ENCODE measurements at places on chromosomes 12 and 14.

DNA sequence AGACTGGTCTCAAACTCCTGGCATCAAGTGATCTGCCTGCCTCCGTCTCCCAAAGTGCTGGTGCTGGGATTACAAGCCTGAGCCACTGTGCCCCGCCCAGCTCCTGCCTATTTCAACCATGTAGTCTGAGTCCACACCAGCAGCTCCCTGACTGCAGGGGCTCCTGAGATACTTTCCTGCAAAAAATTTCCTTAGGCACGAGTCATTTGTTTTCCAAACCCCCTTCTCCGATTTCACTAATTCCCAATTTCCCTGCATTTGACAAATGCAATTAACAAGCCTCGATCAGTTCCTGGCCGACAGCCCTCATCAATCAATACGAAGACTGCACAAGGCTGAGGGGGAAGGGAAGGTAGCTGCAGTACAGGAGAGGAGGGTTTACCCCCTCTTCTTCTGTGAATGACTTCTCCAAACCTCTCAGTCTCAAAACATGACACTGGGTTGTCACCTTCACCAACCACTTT is 10.1 kb downstream of the PSMB5 start:
- no peak for DNase-seq

DNA sequence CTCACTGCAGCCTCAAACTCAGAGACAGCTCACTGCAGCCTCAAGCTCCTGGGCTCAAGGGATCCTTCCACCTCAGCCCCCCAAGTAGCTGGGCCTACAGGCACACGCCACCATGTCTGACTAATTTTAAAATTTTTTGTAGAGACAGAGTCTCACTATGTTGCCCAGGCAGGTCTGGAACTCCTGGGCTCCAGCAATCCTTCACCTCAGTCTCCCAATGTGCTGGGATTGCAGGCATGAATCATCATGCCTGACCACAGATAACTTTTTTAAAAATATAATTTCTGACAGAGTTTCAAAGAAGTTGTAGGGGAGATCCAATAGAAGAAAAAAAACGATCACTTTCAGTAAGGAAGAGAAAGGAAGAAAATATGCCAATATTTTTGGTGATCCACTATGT is 189.7 kb upstream of the CDKN3 start:
- no peak for DNase-seq

- DNase-seq, result no peak
Observed at GRCh38 chr12:21337959-21338744, 3.4 kb upstream of the SLCO1A2 start.

DNA sequence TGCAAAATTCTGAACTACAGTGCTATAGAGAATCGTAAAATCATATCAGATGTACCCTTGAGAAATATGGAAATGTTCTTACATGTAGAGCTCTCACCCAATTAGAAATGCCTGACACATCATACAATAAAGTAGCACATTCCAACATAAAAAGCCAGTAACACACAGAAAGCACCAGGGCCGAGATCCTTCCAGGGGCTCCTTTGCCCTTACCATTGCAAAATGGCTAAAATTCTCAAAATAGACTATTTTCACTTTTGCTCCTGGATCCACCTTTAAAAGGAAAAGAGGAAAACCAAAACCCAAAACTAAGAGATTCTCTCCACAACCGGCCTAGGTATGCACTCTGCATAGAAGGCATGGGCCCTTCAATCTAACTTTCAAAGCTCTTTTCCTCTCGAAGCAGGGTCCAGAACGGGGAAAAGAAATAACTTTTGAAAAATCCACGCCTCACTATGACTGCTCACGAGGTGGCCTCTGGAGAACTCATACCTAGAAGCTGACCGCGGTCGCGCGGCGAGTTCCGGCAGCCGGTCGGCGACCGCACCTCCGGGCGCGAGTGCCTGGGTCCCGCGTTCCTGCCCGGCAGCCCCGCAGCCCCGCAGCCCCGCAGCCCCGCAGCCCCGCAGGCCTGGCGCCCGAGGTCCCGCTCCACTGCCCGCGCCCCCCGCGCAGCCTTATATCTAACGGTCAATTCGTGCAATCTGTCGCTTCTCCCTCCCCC is 2.7 kb downstream of the OTX2 start:
- no peak for DNase-seq

GRCh38 chr12:3141339-3142321 is 64.5 kb downstream of the TSPAN9 start:
- DNase-seq, result no peak

- DNase-seq, result peak; percentile 3
Observed at GRCh38 chr14:29648045-29648444, 279.6 kb downstream of the PRKD1 start.

DNA sequence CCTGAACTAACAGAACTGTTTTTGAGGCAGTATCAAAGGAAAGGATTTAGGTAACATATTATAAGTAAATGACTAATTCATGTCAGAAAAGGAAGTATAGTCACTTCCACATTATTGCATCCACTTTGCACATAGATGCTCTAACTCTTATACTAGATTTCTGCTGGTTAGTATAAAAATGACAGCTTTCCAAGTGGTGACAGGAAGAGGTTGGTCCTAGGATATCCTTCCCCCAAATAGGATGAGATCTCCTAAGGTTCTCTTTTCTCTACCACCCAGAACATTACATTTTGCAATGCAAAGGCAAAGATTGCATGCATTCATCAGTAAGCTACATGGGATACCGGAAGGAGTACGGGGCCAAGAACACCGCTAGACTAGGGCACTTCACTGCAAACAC is 15.2 kb downstream of the DAD1 start:
- DNase-seq, result no peak

DNA sequence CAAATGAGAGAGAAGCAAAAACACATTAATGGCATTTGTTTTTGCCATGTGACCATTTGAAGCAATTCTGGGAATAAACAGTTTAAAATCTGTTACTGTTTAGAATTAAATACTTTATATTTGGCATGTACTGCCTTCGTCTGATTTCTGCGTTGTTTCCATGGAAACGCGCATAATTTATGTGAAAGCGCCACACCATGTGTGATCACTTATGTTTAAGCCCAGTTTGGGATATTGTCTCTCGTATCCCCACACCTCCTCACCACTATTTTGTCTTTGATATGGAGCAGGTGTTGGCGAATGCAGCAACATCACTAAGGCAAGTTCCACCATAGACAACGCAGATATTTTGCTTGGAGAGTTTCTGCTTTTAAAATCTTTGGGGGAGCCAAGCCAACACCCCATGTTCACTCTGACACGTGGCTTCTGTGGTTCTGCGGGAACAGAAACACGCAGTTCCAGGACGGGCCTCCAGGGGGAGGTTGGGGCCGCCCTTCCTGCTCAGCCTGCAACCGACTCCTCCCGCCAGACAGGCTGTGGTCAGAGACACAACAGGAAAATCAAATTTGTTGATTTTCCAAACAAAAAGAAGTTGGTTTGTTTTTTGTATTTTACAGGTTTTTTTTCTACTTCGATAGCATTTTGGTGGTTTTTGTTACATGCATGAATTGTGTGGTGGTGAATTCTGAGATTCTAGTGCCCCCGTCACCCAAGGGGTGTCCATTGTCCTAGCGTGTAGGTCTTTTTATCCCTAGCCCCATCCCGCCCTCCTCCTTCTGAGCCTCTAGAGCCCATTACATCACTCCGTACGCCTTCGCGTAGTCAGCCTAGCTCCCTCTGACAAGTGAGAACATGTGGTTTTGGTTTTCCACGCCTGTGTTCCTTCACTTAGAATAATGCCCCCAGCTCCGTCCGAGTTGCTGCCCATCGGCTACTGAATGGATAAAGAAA is 101.9 kb upstream of the SFSWAP start:
- peak; percentile 6 for DNase-seq

DNA sequence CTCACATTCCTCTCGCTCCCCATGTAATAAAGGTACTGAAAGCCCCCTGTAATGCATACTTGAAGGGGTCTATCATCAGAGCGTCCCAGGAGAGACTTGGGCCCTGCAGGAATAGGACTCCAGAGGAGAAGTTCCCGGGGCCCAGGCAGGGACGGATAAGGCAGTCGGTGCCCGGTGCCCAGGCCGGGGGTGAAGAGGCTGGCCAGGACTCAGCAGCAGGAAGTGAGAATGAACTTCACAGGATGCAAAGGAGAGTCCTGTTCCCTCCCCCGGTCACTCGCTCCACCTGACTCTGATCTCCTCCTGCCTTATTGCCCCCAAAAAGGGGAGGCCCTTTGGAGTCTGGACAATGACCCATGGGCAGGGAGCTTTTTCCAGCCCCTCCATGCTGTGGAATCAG is 40.2 kb downstream of the LRRC74A start:
- no peak for DNase-seq

DNA sequence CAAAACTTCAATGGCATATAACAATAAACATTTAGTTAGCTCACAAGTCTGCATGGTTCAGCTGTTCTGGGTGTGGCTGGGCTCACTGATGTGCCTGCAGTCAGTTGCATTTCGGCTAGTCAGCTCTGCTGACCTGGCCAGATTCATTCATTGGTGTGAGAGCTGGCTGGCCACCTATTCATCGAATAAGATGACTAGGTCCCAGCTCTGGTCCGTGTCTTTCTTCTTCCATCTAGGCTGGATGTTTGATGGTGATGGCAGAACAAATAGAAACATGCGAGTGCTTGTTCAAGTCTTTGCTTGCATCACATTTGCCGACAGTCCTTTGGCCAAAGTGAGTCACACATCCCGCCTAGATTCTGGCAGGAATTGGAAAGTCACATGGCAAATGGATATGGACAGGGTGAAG is 203.3 kb upstream of the CRY1 start:
- DNase-seq, result no peak

- DNase-seq, result no peak
Observed at GRCh38 chr14:31484754-31485153, 3.1 kb downstream of the GPR33 start.

- DNase-seq, result no peak
Observed at GRCh38 chr12:21826618-21826910, 52.1 kb upstream of the KCNJ8 start.

DNA sequence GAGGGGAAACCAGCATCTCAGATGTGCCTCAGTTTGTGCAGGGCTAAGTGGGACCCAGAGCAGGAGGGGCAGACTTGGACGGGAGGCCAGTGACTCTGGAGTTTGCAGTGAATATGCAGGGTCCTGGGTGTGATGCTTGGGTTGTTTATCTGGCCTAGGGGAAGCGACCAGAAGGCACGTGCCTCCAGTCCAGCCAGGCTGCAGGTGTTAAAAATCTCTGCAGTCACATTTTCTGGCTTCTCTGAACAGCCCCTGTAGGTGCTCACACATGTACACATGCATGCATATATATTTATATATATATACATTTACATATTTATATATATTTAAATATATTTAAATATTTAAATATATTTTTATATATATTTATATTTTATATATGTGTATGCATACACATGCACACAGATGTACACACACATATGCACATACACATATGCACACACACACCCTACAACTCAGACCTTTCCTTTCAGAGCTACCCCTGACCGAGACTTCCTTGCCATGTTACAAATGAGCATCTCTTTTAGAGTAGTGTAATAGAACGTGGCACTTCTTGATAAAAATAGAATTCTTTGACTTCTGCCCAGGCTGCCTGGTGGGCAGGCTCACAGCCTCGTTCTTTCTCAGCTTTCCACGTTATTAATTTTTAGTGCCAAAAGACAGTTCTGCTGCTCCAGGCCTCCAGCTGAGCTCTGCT is 26.8 kb upstream of the TCL1B start:
- DNase-seq, result no peak

GRCh38 chr12:62016021-62016420 is 244.2 kb upstream of the USP15 start:
- DNase-seq, result no peak

- no peak for DNase-seq
Observed at GRCh38 chr14:94051779-94052178, 25.6 kb downstream of the OTUB2 start.

GRCh38 chr12:51887476-51888315 is at the start of gene ANKRD33:
ANKRD33 (plus strand) TSS chr12:51888103; CDS start chr12:51888187, 84 bp downstream.
- no peak for DNase-seq

DNA sequence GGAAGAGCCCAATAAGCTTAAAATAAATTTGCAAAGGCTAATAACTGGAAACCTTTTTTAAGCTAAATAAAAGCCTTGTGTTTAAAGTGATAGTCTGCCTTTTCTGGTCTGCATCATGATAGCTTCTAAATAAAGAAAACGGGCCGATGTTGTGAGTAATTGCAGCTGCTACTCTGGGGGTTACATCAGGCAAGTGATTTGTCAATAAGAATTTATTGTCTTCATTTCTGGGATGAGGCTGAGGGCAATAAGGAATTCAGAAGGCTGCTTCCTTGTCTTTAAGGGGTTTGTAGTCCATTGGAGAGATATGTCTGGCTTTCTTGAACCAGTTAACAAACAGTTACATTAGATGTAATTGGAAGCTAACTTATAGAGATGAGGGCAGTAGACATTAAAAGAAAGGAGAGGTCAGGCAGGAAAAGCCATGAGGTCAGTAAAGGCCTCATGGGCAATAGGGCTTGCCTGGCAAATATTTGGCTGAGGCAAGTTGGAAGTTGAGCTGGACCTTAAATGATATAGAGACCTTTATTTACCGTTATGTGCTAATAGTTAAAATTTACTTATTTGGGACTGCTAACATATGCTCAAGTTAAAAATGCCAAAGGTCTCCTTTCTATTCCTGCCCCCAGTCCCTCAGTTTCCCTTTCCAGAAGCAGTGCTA is 85.0 kb downstream of the CRADD start:
- no peak for DNase-seq

DNA sequence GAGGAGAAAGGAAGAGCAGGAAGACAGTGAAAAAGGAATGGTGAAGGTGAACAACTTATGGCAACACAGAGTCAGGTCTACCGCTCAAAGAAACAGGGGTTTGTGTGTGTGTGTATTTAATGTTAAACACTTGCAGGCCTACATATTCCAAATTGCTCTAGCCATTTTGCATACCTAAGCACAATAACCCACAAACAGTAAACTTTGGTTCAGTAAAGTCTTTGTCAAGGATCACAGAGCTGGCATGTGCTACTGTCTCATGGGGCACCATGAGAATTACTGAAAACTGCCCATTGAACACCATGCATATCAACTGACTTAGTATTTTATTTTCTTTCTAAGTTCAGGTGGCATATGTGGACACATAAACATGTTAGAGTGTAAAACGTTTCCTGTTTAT is 163.6 kb downstream of the MDGA2 start:
- no peak for DNase-seq
